ENCODE measurements at places on chromosomes 16 and 17.
A peak's percentile ranks its signal among the peaks of the same experiment; 100 is the strongest.

DNA sequence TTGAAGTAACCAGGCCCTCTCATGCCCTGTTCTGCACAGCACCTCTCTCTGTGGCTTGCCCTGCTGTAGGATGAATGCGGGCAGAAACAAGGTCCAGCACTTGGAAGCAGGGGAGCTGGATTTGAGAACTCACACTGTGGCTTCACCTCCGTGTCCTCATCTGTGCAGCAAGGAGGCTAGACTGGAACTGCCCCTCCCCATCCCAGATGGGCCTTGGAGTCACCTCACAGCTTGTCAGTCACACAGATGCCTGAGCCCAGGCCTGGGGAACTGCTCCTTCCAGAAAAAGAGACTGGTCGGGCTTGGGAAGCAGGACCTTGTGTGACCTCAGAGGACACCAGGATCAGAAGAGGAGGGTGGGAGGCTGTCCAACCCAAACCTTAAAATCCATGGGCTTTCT, 180.8 kb downstream of the CCT6B start:
- no peak for DNase-seq

GRCh38 chr16:1309888-1310831, 724 bp downstream of the UBE2I start:
- DNase-seq: peak; percentile 35

GRCh38 chr17:66975614-66976378, 11.3 kb downstream of the CACNG4 start:
- no peak for DNase-seq

GRCh38 chr16:69083306-69083941, 22.0 kb upstream of the HAS3 start:
- no peak for DNase-seq

GRCh38 chr16:86523166-86523740, 12.9 kb downstream of the FOXF1 start:
- no peak for DNase-seq

- no peak for DNase-seq
Observed at GRCh38 chr17:44541884-44542581, 15.3 kb upstream of the FZD2 start.

GRCh38 chr16:87860553-87861299, 8.6 kb downstream of the SLC7A5 start:
- DNase-seq: no peak

- DNase-seq: no peak
Observed at GRCh38 chr16:52436339-52437276, 110.3 kb downstream of the TOX3 start.

GRCh38 chr17:57911834-57912673, 43.2 kb downstream of the CUEDC1 start:
- DNase-seq: no peak

GRCh38 chr16:57802341-57803133, at the start of gene KIFC3:
Gene KIFC3 (minus strand): TSS chr16:57802491. CDS start chr16:57798243, 4,248 bp downstream.
- peak; percentile 61 for DNase-seq
